ENCODE measurements at places on chromosomes 3 and 15. TPM values are rescaled to one million over a fixed set of nuclear protein-coding genes. Genes with fewer than 3 reads are reported as not detected.

ATP13A5 gene
- total RNA-seq = not detected

SLC6A1 gene
- total RNA-seq = 4.6 TPM

SH3GL3 gene
- total RNA-seq = not detected

- H3K36me3 ChIP-seq = no peaks in the 10 kb centered on the region
- no peak for DNase-seq
- H3K4me1 ChIP-seq = no peaks in the 10 kb centered on the region
- H3K27me3 ChIP-seq = no peaks in the 10 kb centered on the region
- H3K27ac ChIP-seq = no peak overlapping the region
These were observed 132.4 kb downstream of the GOLGA6L6 start for GRCh38 chr15:20409247-20409646.

DNA sequence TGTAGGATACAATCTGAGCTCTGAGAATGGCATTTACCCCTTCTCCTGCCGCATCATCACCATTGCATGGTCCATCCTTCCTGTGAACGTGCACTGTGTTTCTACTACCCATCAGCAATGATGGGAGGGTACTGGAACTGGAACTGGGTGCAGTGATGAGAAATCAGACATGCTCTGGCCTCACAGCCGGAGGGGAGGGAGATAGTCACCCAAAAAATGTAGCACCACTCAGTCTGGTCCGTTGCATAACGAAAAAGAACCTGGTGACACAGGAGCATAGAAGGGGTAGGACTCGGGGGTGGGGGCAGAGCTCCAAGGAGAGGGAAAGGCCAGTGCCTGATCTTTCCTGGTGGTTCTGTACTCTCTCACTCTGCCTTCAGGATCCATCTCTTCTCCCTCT lies 205.0 kb downstream of the RPLP1 start:
- H3K4me3 ChIP-seq = no peak overlapping the region
- DNase-seq = no peak
- H3K4me1 ChIP-seq = no peaks in the 10 kb centered on the region
- H3K27ac ChIP-seq = no peak overlapping the region
- no peaks in the 10 kb centered on the region for H3K36me3 ChIP-seq

GRCh38 chr3:101458387-101458786 lies 54.6 kb downstream of the SENP7 start:
- H3K4me3 ChIP-seq = no peak overlapping the region
- DNase-seq = no peak
- H3K27me3 ChIP-seq = no peaks in the 10 kb centered on the region
- H3K36me3 ChIP-seq = peaks cover 5% of the 10 kb centered on the region
- no peaks in the 10 kb centered on the region for H3K4me1 ChIP-seq

GPR87 gene
- not detected for total RNA-seq

GRCh38 chr15:74253211-74253921 lies 17.2 kb downstream of the CCDC33 start:
- no peak for DNase-seq
- H3K27me3 ChIP-seq = no peaks in the 10 kb centered on the region
- no peaks in the 10 kb centered on the region for H3K36me3 ChIP-seq
- peaks cover 34% of the 10 kb centered on the region for H3K4me1 ChIP-seq
- no peak overlapping the region for H3K27ac ChIP-seq

- H3K27ac ChIP-seq = no peak overlapping the region
- no peak for DNase-seq
- H3K27me3 ChIP-seq = no peaks in the 10 kb centered on the region
- H3K36me3 ChIP-seq = no peaks in the 10 kb centered on the region
These were observed 190.6 kb downstream of the OSBPL10 start for GRCh38 chr3:31790193-31791089.

DNA sequence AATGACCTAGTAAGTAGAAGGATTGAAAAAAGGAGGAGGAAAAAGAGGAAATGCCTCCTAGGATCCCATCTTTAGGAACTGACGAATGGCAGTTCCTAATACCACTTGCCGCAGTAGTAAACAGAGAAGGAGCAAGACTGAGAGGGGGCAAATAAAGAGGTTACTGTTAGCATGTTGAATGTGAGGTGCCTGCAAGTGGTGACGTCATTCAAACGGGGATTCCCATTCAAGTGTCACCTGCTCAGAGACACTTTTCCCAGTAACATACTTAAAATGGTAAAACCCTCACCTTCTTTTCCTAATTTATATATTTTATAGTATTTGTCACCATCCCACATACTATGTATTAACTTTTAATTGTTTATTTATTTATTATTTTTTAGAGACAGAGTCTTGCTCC lies 178.9 kb downstream of the IL5RA start:
- no peak overlapping the region for H3K4me3 ChIP-seq
- no peaks in the 10 kb centered on the region for H3K4me1 ChIP-seq
- H3K27me3 ChIP-seq = no peaks in the 10 kb centered on the region

DNA sequence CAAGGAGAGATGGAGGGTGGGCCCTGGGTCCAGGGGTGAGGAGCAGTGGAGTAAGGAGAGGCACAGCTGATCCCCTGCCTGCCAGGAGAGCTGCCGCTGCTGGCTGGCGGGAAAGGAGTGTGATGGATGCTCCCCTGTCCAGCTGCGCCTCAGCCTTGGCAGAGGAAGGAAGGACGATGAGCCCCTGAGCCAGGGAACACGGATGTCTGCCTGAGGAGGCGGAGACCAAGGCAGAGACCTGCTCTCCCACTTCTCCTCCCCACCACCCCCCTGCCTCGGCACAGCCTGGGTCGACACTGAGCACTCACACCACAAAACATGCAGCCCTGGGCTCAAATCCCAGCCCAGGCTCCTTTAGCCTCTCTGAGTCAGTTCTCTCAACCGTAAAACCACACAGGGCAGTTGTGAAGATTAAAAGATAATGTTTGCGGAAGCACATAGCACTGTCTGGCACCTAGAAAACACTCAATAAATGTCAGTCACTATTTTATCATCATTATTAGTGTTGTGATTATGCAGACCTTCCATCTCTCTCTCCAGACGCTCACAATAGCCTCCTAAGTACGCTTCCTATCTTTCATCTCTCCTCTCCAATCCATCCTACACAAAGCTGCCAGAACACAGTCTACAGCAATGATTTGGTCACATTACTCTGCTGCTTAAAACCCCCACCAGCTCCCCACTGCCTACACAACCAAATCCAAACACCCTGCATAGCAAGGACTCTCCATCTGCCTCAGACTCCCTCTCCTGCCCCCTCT lies 52.2 kb downstream of the SEMA5B start:
- H3K36me3 ChIP-seq = no peaks in the 10 kb centered on the region
- H3K27ac ChIP-seq = peak overlapping the region; percentile 75
- peaks cover 37% of the 10 kb centered on the region for H3K4me1 ChIP-seq
- DNase-seq = no peak
- H3K4me3 ChIP-seq = no peak overlapping the region

DNA sequence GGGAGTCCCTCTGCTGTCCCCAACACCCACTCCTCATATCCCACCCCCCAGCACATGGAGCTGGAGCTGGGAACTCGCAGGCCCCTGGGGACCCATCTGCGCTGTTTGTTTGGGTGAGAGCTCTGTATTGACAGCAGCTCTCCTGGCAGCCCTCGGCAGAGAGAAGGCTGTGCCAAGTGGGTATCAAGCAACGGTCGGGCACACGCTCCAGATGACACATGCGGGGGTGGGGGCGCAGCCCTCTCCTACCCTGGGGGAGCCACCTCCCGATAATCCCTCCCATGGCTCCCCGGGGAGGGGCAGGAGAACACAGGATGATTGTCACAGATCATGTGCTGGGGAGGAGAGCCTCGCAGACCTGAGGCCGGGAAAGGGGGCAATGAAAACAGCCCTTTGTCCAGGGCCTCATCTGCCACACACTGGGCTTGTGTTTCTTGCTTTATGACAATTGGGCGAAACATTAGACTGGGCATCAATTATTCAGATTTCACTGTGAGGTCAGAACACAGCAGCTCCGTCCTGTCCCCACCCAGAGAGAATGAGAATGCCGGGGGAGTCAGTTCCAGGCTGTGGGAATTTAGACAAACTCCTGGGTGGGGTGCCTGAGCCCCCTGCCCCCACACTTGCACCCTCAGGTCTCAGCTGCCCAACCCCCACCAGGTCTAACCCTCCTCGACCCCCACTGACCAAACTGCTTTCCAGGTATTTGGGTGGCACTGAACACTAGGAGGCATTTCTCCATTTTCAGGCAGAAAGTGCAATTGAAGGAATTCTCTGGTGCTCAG lies 46.4 kb upstream of the KLF13 start:
- DNase-seq = no peak
- H3K36me3 ChIP-seq = no peaks in the 10 kb centered on the region
- no peak overlapping the region for H3K4me3 ChIP-seq
- no peak overlapping the region for H3K27ac ChIP-seq
- H3K27me3 ChIP-seq = no peaks in the 10 kb centered on the region

GRCh38 chr3:103057003-103057402 lies 622.2 kb downstream of the ZPLD1 start:
- H3K27me3 ChIP-seq = no peaks in the 10 kb centered on the region
- H3K36me3 ChIP-seq = no peaks in the 10 kb centered on the region
- no peak overlapping the region for H3K4me3 ChIP-seq
- H3K4me1 ChIP-seq = no peaks in the 10 kb centered on the region
- DNase-seq = no peak

DNA sequence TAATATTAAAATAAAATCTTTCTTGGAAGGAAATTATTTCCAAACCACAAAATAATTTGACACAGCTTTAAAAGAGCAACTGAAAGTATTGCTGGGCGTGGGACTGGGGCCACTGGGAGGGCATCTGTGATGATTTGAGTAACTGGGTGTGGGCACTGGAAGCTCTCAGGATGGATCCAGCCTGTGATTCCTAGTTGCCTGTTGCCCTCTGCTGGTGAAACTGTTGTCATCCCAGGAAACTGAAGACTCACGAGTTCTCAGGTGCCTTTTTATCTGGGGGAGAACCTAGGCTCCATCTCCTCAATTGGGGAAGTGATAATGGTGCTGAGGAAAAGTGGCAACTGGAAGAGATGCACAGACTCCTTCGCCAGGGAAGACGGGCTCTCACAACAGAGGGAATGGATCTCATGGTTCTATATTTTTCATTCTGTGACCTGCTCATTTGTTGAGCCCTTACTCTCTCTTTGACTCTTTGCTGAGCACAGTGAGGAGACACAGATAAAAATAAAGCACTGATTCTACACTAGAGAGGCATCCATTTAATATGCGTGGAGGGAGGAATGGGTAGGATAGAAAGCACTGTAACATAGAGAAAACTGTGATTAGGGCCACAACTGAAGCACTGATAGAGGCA lies 61.6 kb downstream of the TPRG1 start:
- no peak overlapping the region for H3K27ac ChIP-seq
- DNase-seq = no peak
- no peaks in the 10 kb centered on the region for H3K36me3 ChIP-seq

DISP2 gene
- total RNA-seq = 0.54 TPM

SLC2A2 gene
- total RNA-seq = not detected

DNA sequence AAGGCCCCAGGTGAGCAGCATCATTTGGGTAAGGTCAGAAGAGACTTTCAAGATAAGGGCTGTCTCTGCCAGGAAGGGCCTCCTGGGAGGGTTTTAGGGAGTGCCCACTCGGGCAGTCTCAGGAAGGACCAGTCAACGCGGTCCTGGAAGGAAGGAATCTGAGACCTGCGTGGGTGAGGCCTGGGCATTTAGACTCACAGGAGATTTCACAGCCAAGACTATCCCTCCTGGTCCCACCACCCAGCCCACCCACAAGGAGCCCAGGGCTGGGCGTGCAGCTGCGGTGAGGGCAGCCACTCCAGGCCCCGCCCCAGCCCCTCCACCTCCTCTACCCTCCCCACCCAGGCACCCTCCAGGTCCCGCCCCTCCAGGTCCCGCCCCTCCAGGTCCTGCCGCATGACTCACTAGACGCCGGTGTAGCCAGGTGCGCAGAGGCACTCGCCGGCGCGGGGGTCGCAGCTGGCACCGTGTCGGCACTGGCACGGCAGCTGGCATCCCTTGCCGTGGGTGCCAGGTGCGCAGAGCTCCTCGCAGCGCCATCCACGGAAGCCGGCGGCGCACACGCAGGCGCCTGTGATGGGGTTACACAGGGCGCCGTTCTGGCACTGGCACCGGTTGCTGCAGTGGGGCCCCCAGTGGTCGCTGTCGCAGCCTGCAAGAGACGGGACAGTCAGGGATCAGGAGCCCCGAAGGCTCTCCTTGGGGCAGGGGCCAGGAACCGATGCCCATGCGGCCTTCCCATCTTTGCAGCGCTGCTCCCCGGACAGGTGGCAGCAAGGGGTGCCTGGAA lies 112.7 kb downstream of the RAB11A start:
- peaks cover 8% of the 10 kb centered on the region for H3K4me1 ChIP-seq
- no peaks in the 10 kb centered on the region for H3K36me3 ChIP-seq
- no peak overlapping the region for H3K27ac ChIP-seq
- H3K27me3 ChIP-seq = peaks cover 7% of the 10 kb centered on the region
- H3K4me3 ChIP-seq = peak overlapping the region; percentile 42
- DNase-seq = no peak

GOLGA6L9 gene
- total RNA-seq = 3.2 TPM

DNA sequence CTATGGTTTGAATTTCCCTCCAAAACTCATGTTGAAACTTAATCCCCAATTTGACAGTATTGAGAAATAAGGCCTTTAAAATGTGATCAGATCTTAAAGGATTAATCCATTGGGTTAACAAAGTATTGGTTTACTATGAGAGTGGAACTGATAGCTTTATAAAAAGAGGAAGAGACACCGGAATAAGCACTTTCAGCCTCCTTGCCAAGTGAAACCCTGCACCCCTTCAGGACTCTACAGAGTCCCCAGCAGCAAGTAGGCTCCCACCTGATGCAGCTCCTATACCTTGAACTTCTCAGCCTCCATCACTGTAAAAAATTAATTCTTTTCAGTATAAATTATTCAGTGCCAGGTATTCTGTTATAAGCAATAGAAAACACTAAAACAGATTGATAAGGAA lies 348.3 kb downstream of the CGGBP1 start:
- no peak overlapping the region for H3K4me3 ChIP-seq
- H3K36me3 ChIP-seq = no peaks in the 10 kb centered on the region
- no peaks in the 10 kb centered on the region for H3K27me3 ChIP-seq
- DNase-seq = no peak

DNA sequence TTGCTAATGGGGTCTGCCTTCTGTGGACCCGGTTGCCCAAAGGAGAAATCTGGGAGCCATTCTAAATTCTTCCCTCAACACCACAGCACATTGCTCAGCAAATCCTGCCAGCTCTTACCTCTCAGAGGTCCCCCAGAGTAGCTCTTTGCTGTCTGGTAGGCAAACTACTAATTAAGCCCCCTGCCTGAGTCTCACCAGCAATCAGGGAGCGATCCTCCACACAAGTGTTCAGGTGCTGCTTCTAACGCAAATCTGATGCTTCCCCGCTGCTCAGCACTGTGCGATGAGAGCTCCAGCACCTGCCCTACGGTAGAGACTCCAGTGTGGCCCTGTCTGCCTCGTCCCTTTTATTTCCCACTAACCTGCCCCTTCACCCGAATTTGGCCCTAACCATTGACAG lies 60.5 kb downstream of the HCN4 start:
- H3K4me3 ChIP-seq = no peak overlapping the region
- H3K27ac ChIP-seq = no peak overlapping the region
- H3K36me3 ChIP-seq = peaks cover 9% of the 10 kb centered on the region
- H3K27me3 ChIP-seq = no peaks in the 10 kb centered on the region
- DNase-seq = no peak

DNA sequence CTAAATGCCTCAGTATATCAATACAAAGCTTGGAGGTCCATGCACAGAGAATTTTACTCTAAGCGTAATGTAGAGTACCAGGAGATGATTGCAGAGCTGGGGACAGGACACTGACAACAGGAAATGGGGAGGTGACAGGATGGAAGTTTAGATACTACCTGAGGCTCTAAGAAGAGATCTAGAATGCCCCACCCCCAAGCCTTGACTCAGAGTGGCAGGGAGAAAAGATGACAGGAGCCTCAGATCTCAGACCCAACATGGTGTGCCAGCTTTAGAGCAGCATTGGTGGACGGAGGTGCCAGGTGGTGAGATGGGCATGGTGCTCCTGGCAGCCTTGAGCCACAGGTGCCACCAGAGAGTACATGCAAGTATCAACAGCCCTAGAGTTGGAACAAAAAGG lies 62.5 kb downstream of the LYZL4 start:
- H3K27ac ChIP-seq = no peak overlapping the region
- no peaks in the 10 kb centered on the region for H3K27me3 ChIP-seq
- no peaks in the 10 kb centered on the region for H3K36me3 ChIP-seq
- H3K4me3 ChIP-seq = no peak overlapping the region
